Muscle of arm (tissue), 14 donors: ENCODE measurements at places on chromosomes 1 and 21. TPM values are rescaled to one million over a fixed set of nuclear protein-coding genes. Genes with fewer than 3 reads are reported as not detected.

Gene CNKSR1
- polyA plus RNA-seq = 2.7 TPM

GRCh38 chr1:31732751-31733289 lies 29.0 kb upstream of the COL16A1 start:
- DNase-seq = no peak

DNA sequence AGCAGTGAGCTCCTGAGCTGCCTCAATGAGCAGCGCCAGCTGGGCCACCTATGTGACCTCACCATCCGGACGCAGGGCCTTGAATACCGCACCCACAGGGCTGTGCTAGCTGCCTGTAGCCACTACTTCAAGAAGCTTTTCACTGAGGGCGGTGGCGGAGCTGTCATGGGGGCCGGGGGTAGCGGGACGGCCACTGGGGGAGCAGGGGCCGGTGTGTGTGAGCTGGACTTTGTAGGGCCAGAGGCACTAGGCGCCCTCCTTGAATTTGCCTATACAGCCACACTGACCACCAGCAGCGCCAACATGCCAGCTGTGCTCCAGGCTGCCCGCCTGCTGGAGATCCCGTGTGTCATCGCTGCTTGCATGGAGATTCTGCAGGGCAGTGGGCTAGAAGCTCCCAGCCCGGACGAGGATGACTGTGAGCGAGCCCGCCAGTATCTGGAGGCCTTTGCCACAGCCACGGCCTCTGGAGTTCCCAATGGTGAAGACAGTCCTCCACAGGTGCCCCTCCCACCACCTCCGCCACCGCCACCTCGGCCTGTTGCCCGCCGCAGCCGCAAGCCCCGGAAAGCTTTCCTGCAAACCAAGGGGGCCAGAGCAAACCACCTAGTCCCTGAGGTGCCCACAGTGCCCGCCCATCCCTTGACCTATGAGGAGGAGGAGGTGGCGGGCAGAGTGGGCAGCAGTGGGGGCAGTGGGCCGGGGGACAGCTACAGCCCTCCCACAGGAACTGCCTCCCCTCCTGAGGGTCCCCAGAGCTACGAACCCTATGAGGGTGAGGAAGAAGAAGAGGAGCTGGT lies 12.3 kb downstream of the ZBTB7B start:
- DNase-seq = no peak

Gene LRRC42
- polyA plus RNA-seq = 27.3 TPM

DNA sequence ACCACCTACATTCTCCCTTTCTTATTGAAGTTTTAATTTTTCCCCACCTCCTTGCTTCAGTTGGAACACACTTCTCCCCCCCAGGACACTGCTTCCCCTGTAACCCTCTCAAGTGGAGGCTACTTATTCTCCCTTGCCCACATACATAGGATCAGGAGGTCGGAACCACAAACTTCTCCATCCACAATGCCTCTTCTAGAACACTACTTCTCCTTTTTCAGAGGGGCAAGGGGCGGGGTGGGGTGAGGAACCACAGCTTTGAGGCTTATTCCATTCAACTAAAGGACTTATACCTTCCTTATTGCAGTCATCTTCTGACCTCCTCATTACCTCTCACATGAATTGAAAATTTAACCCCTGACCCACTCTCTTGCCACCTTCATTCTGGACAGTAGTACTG lies 81.3 kb downstream of the NEK7 start:
- no peak for DNase-seq

Gene ODR4
- polyA plus RNA-seq = 17.1 TPM
